ENCODE measurements at places on chromosomes 1 and 21.

DNA sequence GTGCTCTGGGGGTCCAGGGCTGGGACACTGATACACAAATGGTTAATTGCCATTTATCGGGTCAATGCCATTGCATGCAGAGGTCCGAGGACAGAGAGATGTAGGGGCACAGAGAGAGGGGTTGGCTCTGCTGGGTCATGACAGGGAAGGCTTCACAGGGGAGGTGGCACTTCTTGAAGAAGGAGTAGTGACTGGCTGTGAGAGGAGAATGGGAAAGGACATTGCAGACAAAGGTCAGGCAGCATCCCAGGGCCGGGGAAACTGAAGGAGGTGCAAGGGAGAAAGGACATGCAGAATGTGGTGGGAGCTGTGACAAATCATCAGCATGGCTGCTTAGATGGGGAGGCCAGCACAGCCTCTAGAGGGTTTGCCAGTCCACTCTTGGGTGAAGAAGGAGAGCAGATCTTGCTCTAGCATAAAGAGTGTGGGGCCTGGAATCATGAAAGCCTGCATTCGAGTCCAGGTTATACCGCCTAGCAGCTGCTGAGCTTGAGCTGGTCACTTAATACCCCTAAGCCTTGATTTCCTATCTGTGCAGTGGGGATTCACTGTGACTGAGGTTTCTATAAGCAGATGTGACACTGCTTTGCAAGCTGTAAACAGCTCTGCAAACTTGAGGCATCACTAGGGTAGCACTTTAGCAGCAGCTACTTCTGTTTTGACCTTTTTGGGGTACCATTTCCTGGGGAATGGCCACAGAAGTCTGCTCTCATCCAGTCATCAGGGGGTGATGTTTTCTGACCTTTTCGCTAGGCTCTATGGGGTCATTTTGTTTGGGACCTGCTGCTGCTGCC is 59.2 kb upstream of the EPS8L3 start:
- peak; percentile 53 for DNase-seq

DNA sequence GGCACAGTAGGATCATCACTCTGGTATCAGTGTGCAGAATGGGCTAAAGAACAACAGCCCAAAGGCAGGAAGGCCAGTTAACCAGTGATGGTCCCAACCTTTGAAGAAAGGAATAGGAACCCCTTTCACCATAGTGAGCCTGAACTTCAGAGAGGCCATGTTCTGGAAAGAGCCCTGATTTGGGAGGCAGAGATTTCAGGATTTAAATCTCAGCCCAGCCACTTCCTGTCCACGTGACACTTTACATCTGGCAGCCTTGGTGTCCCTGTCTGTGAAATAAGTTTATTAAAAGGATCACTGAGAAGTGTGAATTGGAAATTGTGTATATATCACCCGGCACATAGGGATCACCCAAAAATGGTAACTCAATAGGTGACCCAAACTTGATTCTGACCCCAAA is 13.0 kb downstream of the MATN1 start:
- DNase-seq: no peak

DNA sequence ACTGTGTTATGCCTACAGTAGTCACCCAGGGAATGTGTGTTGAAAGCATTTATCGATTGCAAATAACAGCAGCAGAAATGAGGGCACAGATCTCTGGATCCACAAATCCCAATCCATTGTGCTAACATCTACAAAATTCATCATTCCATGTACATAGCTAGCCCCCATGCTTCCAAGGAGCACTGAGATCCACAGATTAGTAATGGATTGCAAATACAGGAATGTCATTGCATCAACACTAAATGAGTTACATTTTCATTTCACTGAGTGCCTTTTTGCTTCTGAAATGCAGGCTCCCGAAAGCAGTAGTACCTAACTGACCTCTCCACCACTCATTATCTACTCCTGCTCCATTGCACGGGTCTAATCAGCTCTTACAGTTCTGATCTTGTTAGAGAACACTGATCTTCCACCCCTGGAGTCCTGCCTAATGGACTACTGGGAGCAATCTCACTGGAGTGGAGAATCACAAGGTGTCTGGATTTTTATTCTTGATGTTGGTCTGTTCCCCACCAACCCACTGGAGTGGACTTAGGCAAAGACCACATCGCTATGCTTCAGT is 30.5 kb downstream of the ASTN1 start:
- no peak for DNase-seq

DNA sequence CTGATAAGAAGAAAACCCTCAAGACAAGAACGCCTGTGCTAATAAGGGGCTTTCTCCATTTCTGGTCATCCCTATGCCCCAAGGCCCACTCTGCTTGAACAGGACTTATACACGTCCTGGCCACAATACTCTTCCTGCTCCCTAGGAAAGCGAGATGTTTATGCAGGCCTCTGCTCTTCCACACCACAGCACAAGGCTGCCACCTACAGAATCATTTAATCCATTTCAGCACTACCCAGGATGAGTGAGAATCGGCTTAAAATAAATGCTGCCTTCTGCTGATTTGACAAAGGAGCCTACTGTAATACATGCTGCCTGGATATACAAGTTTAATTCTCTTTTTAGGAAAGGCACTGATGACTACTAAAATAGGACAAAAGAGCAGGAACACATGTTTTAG is 29.4 kb downstream of the FRRS1 start:
- DNase-seq: no peak

- no peak for DNase-seq
These were observed 17.3 kb downstream of the LTN1 start for GRCh38 chr21:28975397-28975796.

DNA sequence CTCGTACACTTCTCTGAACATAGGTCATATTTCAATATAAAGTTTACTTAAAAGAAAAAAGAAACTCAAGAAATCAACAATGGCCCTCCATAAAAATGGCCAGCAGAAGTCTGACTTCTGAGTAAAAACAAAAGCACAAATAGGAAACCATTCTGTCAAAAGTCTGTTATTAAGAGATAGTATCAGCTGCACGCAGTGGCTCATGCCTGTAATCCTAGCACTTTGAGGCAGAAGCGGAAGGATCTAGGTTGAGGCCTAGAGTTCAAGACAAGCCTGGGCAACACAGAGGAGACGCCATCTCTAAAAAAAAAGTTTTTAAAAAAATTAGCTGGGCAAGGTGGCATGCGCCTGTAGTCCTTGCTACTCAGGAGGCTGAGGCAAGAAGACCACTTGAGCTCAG is 67.3 kb downstream of the PUM1 start:
- no peak for DNase-seq

DNA sequence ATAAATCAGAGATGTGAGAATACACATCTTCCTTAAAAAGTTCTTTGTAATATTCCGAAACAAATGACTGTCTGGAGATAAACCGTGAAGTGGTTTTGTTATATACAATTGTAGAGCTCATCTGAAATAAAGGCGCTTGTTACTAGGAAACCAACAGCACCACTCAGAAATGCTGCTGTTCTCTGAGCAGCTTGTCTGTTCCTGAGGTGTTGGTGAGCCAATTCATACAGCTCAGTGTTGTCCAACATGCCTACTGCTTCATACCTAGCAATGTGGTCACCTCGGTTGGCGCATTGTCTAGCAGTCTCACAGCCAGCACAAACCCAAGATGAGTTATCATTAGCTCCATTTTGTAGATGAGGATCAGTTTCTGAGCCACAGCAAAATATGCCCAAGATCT is 44.4 kb downstream of the GFI1 start:
- no peak for DNase-seq

GRCh38 chr21:36959020-36959835 is 7.2 kb downstream of the HLCS start:
- no peak for DNase-seq

GRCh38 chr1:192797891-192798290 is 10.9 kb upstream of the RGS2 start:
- peak; percentile 40 for DNase-seq

- DNase-seq: no peak
These were observed 52.7 kb downstream of the VWA5B1 start for GRCh38 chr1:20343149-20343937.

DNA sequence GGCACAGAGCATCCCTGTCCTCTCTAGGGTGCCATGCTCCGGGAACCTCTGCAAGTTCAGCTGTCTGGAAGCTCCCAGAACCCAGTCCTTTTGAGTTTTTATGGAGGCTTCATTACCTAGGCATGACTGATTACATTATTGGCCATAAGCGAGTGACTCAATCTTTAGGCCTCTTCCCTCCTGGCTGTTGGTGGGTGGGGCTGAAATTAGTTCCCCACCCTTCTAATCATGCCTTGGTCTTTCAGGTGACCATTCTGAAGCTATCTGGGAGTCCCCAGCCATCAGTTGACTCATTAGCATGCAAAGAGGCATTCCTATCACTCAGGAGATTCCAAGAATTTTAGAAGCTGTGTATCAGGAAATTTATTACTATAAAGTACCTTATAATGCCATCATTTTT is 46.6 kb downstream of the WLS start:
- DNase-seq: no peak

DNA sequence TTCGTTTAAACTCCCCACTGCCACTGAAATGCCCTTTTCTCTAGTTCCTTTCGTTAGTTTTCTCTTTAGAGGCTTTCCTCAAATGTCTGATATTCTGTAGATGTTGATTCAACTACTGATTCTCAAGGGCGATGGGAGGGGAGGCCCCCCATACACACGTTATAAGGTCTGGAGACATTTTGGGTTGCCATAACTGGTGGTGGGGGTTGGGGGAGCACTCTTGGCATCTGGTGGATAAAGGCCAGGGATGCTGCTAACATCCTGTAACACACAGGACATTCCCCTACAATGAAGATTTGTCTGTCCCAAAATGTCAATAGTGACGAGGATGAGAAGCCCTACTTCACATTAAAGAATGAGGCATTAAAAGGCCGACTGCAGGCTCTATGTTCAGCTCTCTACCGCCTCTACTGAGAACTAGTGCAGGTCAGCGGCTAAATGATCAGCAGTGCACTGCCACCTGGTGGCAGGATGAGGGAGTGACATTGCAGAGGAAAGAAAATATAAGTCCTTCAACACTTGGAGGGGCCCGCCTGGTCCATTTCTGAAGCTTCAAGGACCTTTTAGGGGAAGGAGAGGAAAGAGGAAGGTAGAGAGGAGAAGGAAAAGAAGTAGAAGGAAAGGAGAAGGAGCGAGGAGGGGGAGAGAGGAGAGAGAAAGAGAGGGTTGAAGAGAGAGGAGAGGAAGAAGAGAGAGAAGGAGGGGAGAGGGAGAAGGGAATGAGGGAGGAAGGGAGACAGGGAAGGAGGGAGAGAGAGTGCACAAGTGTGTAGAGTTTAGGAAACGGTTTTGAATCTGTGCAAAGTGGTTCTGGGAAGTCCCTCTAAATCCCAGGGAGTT is 29.4 kb downstream of the ALG14 start:
- peak; percentile 84 for DNase-seq

DNA sequence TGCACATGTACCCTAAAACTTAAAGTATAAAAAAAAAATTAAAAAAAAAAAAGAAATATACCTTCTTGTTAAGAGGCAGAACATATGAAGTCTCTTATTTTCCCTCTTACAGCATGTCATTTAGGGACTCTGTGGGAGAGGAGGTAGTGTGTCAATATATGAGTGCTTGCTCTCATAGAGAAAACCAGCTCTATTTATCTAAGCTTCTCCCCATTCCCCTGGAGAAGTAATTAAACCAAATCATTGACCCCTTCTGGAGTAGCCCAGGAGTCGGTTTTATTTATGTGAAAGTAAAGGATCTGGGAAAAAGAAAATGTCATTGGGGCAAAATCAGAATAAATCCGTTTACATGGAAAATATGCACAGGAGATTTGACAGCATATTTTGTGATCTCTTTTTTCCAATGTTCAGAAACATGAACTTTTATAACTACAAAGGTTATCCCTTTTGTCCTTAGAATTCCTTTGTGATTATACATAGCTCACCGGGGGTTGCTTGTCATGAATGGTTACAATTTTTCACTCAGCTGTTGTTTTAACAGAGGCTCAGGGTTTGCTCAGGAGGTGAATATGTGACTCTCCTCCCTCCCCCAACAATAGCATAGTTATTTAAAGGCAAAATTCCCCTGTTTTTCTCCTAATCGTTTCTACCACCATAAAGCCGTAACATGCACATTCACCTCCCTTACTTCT is 114.5 kb upstream of the C1orf21 start:
- DNase-seq: no peak

- no peak for DNase-seq
These were observed 38.5 kb downstream of the MACO1 start for GRCh38 chr1:25469177-25469576.

GRCh38 chr1:118396829-118397495 is 211.9 kb upstream of the SPAG17 start:
- DNase-seq: no peak

DNA sequence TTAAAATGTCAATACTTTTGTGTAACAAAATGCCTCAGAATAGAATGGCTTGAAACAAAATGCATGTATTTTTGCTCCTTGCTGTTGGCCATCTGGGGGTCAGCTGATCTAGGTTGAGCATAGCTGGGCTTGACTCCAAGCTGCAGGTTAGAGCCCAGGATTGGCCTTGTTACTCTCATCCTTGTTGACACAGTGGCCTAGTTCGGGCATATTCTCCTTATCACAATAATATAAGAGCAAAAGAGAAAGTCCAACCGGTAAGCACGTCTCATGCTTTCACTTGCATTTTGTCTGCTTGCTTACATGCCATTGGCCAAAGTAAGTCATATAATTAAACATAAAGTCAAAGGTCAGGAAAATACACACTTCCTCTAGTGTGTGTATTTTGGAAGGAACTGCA is 456.2 kb downstream of the KCNT2 start:
- no peak for DNase-seq

GRCh38 chr1:206754011-206754410 is 16.6 kb upstream of the IL19 start:
- DNase-seq: no peak

DNA sequence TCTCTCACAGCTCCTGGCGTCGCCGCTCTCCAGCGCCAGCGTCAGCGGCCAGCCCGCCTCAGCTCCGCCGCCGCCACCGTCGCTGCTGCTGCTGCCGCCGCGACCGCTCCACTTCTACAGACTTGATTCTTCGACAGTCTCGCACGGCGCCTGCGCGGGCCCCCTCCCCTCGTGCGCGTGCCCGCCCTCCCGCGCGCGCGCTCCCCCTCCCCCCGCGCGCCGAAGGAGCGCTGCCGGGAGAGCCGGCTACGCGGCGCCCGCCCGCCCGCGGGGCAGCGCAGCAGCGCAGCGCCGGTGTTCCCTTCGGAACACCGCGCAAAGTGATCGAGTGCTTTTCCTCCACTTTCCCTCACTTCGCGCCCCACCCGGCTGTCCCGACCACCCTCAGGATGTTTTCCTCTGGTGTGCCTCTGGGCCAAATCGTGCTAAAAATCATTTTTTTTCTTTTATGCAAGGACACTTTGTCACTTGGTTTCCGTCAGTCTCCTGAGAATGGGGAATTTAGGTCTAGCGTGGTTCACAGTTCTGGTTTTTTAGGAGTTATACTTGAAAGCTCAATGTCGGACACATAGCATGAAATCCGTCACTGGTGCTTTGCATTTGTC is at the start of gene IRF2BP2:
TSS of gene IRF2BP2 (minus strand) at position 118 of the 605 bp plus-strand sequence. CDS start 684 bp downstream, outside the sequence.
- DNase-seq: peak; percentile 87

GRCh38 chr1:36989241-36989640 is 45.1 kb downstream of the GRIK3 start:
- DNase-seq: no peak

All from inflammatory macrophage (primary cell).